A172 (cell line): ENCODE measurements at places on chromosomes 1 and 21. TPM values are rescaled to one million over a fixed set of nuclear protein-coding genes. Genes with fewer than 3 reads are reported as not detected.

DNA sequence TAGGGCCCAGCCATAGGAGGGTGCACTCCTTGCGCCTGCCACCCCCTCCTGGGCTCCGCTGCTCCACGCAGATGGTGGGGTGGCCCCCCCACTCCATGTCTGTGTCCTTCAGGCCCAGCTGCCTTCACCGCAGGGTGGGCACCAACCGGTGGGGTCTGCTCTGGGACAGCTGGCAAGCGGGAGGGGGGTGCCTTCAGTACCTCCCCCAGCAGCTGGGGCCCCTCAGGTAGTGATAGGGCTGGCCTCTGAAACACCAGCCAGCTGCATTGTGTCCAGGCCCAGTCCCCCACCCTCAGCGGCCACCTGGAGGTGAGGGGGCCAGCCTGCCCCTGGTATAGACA is 360 bp downstream of the GJC2 start:
- no peak for DNase-seq

DNA sequence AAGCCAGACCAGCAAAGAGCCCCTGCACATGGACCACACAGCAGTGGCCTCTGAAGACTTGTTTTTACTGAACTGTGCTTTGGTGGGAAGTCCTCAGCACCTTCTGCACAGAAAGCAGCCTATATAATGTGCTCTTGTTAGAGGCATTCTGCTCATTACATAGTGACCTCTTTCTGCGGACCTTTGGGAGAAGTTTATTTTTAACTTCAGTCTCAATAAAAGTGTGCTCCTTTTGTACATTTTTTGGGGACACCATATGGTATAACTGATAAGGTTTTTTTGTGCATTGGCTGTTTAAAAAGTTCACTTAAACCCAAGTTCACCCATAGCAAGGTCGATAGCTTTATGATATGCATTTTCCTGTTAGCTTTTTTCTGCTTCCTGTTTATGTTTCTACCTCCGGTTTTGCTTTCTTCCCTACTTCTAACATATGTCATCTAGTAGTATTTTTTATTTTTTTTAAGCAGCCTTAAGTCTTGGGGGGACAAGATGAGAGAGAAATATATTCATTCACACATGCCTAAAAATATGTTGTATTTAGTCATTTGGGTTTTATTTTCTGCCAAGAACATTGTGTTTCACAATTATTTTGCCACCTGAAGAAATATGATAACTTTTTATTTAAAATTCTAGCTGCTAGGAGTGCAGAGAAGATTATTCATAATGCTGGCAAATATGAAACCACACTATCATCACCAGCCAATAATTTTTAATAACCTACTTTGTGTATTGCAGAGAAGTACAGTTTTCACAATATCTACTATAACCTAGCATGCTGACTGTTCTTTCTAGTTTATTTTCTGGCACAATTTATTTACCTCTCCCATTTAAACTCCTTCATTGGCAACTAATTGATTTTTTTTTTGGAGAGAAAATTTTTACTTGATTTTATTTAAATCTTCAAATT is 22.9 kb upstream of the SLC19A2 start:
- DNase-seq = no peak

The ATP1B1 gene
- total RNA-seq = 44.8 and 60.1 TPM in 2 replicates

GRCh38 chr1:37274486-37274885 is 199.9 kb upstream of the ZC3H12A start:
- DNase-seq = no peak

GRCh38 chr1:43991200-43991475 is 261 bp upstream of the CCDC24 start:
- DNase-seq = no peak

GRCh38 chr1:161792740-161793139 is 26.6 kb downstream of the ATF6 start:
- DNase-seq = peak; percentile 90

DNA sequence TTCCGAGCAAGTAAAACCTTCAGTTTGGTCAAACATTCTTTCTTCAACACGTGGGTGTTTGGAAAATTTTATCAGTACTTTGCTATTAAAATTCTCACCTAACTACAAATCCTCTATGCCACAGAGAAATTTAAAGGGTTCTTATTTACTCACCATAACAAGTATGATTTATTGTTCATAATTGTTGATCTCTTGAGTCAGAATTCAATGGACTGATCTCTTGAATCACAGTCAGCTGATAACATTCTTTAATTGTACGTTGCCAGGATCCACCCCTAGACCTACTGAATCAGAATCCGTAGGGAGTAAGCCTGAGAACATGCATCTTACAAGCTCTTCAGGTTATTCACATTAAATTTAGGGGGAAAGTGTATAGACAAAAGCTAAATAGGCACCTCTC is 51.2 kb downstream of the DIPK1A start:
- DNase-seq = no peak

DNA sequence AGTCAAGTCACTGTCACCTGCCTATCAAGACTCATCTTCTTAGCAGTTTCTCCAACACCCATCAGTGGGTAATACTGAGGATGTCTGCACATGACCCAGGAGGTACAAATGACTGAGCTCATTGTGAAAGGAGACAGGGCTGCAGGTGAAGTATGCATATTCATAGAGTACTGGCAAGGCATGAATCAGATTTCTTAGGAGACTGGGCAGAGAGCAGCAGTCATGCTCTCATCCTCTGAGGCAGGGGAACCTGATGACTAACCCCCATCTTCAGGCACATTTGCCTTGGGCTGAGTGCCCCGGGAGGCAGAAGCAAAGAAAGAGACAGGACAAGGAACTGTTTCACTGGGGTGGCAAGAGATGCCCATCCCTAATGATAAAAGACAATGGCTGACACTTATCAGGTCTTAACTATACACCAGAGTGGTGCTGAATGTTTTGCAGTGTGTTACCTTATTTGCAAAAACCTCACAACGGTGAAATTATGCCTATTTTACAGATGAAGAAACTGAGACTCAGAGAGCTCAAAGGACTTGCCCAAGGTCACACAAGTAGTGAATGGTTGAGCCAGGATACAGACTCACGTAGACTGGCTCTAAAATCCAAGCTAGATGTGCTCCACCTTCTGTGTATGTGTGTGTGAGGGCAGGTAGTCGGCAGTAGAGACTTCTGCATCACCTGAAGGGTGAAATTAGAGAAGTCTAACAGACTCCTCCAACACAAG is 9.2 kb upstream of the GRHL3 start:
- DNase-seq = peak; percentile 4

GRCh38 chr1:184061396-184062003 is 10.0 kb downstream of the TSEN15 start:
- peak; percentile 27 for DNase-seq

The BRDT gene
- total RNA-seq = not detected in 2 replicates

The ABCG1 gene
- 2.5 and 2.9 TPM in 2 replicates for total RNA-seq

DNA sequence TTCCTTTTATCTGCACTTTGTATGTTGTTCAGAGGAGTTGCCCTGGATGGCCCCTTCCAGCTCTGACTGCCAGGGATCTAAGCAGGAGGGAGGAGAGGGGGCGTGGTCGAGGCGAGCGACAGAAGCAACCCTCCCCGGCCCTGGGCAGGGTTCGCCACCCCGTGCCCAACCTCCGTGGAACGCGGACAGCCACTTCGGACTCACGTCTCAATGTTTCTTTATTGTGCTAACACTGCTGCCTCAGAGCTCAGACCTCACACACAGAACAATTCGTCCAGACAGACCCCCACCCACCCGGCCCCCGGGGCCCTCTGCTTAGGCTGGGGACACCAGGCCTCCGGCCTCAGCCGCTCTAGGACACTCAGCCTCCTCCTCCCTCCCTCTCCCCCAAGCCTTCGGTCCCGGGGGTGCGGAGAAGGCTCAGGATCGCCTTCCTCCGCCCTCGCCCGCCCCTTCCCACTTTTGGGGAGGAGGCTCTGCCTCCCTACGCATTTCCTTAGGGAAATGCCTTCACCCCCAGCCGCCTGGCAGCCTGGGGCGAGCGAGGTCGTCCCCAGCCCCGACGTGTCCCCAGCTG is 8.3 kb downstream of the VSIG8 start:
- DNase-seq = peak; percentile 83

DNA sequence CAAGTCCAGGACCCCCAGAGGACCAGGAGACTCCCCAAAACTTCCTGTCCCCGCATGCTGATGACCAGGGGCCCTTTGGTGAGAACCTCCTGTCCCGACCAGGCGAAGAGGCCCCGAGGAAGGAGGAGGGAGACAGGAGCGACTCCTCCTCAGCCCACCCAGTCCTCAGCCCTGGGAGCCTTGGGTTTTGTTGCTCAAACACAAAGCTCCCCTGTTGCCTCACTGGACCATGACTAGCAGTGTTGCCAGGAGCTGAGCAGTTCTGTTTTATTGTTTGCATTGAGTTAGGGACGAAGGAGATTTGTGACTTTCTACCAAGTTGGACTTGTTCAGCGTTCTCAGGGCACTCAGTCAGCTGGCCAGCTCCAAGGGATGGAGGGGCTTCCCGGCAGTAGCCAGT is 10.0 kb downstream of the UMODL1 start:
- DNase-seq = no peak

- no peak for DNase-seq
These were observed 363.1 kb upstream of the ADGRL2 start for GRCh38 chr1:81437649-81438048.

The KCNAB2 gene
- total RNA-seq = 4.7 and 14.4 TPM in 2 replicates

GRCh38 chr21:15744926-15745325 is 15.1 kb downstream of the USP25 start:
- no peak for DNase-seq

The KCNK2 gene
- 0.05 and 0.29 TPM in 2 replicates for total RNA-seq

GRCh38 chr1:208420696-208421095 is 176.5 kb upstream of the PLXNA2 start:
- DNase-seq = no peak

DNA sequence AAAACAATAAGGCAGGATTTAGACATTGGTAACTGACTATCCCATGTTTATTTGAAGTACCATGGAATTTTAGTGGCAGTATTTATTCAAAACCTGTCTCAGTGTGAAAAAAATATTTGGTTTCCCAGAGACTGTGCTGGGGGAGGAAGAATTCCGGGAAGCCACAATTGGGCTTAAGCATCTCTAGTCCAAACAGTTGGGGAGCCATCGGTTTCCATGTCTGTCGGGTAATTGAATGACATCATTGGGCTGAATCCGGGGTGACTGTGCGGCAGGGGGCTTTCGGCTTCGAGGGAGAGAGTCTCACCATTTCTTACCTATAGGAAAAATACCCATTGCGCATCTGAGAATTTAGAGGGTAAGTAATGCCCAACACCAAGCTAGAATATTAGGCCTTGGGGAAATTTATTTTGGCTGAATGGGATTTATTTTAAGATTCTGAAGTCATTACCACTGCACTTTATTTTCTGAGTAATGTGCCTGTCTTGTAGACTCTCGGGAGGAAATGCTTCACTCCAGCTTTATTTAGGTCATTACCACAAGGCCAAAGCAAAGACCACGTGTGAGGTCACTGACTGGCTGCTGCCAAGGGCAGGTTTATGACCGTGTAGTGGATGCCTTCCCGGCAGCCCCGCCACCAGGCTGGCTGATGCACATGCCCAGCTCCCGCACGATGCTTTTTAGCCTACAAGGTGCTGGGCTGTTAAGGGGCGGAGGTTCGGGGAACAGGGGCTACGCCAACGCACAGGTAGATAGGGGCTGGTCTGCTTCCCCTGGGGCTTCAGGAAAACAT is 23.1 kb upstream of the UMODL1 start:
- peak; percentile 97 for DNase-seq

DNA sequence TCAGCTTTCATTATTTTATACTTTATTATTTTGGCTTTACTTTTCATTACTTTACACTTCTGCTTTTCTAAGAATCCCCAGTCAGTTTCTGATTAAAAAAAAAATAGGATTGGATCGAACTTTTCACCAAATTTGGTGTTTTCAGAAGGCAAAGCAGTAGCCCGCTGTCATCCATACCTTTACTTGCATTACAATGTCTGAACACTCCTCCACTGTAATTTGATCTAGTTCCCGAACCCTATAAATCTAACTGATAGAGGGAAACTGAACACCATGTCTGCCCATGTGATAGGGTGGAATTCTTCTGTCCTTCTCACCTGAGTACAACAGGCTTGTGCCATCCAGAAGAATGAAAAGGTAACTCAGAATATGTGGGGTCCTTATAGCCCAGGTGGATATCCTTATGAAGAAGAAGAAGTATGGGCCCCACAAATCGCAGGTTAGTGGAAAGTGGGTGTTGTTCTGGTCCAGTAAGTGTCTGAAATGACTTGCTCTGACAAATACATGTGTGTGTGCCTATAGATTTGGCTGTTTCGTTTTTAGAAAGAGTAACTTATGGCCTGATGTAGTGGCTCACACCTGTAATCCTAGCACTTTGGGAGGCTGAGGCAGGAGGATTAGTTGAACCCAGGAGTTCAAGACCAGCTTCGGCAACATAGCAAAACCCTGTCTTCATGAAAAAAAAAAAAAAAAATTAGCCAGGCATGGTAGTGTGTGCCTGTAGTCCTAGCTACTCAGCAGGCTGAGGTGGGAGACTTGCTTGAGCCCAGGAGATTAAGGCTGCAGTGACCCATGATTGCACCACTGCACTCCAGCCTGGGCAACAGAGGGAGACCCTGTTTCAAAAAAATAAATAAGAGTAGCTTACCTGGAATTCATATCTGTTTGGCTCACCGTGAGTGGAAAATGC is 26.6 kb upstream of the CDC14A start:
- no peak for DNase-seq

The TTC4 gene
- total RNA-seq = 32.3 and 34.7 TPM in 2 replicates

- DNase-seq = no peak
These were observed 62.5 kb downstream of the UBIAD1 start for GRCh38 chr1:11335417-11336056.

- DNase-seq = no peak
These were observed 22.5 kb downstream of the DMAP1 start for GRCh38 chr1:44235808-44236207.
